Cortex of kidney (tissue), 1 donor: ENCODE measurements at places on chromosomes 13 and 19.

GRCh38 chr19:39811064-39811463 lies 22.9 kb downstream of the DYRK1B start:
- DNase-seq, result no peak

GRCh38 chr13:58907347-58907746 lies 1256.4 kb downstream of the DIAPH3 start:
- DNase-seq, result no peak

GRCh38 chr13:95793018-95793555 lies 116.1 kb downstream of the DNAJC3 start:
- no peak for DNase-seq

- DNase-seq, result no peak
Measured at GRCh38 chr13:90958866-90959265, 388.6 kb upstream of the MIR17HG start.

GRCh38 chr13:82002710-82003109 lies 1661.8 kb upstream of the SPRY2 start:
- no peak for DNase-seq

GRCh38 chr13:99265821-99266426 lies 7.7 kb upstream of the GPR18 start:
- no peak for DNase-seq

DNA sequence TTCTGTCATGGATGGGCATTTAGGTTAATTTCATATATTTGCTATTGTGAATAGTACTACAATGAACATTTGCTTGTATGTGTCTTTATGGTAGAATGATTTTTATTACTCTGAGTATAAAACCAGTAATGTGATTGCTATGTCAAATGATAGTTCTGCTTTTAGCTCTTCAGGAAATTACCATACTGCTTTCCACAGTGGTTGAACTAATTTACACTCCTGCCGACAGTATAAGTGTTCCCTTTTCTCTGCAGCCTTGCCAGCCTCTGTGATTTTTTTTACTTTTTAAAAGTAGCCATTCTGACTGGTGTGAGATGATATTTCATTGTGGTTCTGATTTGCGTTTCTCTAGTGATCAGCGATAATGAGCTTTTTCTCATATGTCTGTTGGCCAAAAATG lies 6.5 kb downstream of the SIGLEC7 start:
- DNase-seq, result no peak

- no peak for DNase-seq
Measured at GRCh38 chr19:10611907-10612306, 13.4 kb upstream of the SLC44A2 start.

DNA sequence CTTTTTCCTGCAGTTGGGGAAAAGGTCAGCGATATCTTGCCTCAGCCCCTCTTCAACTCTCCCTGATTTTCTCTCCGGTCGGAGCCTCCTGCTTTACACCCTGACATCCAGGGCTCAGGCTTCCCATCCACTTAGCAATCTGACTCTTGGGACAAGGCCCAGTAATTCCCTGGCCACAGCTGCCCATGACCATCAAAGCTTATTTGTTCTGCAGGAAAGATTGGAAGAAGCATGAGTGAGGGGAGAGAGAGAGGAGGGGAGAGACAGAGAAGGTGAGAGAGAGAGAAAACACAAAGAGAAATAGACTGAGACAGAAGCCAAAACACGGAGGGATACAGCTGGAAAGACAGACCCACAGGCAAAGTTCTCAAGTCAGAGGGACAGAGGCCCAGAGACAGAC lies 13.7 kb downstream of the SYT3 start:
- no peak for DNase-seq

GRCh38 chr13:102138635-102139190 lies 263.1 kb downstream of the FGF14 start:
- DNase-seq, result no peak

- no peak for DNase-seq
Measured at GRCh38 chr13:51682686-51683085, 98.4 kb downstream of the WDFY2 start.
